IMR-90 (cell line): ENCODE measurements at places on chromosomes 3 and 15. TPM values are rescaled to one million over a fixed set of nuclear protein-coding genes. Genes with fewer than 3 reads are reported as not detected.

DNA sequence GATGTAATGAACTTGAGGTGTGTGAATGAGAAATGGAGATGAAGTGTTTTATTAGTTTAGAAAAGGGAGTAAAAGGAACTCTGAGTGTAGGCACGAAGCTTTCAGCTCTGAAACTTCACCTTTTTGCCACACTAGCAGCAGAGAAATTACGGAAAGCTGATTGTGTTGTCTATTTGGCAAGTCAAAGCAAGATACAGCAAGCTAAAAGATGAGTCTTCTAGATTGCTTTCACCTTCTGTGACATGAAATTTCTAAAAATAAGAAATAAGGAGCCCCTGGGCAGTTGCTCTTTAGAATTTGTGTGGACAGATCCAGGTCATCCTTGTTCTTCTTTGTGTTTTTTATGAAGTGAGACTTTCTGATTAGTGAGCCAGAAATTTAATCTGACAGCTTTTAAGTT, 143.4 kb downstream of the FNDC3B start:
- DNase-seq, result no peak

DNA sequence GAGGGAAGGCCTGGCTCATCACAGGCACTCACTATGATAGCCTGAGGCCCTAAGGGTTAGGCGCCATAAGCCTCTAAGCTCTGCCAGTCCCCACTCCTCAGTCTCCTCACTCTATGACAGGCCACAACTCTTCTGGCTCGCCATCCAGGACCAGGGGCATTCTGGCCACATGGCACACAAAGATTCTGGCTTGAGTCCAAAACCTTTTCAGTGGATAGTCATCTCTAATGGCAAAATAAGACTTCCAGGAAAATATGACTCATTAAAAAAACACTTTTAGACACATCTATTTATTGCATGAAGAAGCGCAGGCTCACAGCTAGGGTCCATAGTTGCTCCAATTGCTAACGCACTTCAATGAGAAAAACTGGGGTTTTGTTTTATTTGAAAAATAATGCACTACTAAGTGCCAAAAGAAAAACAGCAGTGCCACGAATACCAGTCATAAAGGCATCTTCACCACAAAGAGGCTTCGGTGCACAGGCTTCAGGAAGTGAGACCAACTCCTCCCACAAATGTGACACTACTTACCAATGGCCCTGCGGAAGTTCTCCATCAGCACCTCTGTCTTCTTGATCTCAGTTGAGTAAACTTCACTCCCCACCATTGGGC, 11.1 kb downstream of the RUVBL1 start:
- DNase-seq, result peak; percentile 90

DNA sequence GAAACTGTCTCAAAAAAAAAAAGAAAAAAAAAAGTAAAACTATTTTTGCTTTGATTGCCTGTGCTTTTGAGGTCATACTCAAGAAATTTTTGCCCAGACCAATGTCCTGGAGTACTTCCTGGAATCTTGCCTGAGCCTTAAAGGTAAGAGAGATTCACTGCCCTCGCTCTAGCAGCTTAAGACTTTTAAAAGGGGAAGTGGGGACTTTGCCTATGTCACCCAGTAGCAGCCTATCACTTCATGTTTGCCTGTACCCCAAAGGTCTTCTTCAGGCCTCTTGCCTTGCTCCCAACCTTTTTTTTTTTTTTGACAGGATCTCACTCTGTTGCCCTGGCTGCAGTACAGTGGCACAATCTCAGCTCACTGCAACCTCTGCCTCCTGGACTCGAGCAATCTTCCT, 18.9 kb upstream of the GOLGB1 start:
- no peak for DNase-seq

DNA sequence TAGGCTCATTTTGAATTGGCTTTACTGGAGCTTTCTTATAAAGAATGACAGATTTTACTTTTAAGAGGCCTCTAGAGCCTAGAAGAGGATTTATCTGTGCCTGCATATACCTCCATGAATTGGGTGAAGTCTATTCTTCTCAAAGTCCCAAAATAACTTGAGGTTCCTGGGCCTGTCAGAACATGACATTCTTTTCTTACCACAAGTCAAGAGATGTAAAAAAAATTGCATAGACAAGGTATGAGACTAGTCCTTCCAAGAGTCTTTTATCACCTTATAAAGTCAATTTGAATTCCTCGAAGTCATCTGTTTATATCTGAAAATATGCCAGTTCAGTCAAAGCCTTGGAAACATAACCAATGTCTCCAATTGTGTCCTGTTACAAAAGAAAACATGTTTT, 17.2 kb upstream of the CD200 start:
- DNase-seq, result no peak

DNA sequence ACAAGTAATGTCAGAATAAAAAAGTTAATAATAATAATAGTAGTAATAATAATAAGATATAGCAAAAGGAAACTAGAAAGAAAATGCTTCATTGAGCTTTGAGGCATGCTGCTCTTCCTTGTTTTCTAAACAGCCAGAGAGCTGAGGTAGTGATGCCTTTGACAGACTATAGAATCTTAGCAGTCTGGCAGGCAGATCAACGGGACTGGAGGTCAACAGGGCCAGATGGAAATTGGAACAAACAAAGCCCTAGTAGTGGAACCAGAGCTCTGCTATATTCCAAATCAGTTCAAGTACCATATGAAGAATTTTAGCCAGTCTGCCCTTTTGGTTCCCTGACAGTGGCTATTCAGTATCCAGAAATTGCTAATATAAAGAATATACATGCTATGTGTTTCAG, 278.6 kb downstream of the NLGN1 start:
- DNase-seq, result no peak

The FETUB gene
- not detected in 2 replicates for total RNA-seq

DNA sequence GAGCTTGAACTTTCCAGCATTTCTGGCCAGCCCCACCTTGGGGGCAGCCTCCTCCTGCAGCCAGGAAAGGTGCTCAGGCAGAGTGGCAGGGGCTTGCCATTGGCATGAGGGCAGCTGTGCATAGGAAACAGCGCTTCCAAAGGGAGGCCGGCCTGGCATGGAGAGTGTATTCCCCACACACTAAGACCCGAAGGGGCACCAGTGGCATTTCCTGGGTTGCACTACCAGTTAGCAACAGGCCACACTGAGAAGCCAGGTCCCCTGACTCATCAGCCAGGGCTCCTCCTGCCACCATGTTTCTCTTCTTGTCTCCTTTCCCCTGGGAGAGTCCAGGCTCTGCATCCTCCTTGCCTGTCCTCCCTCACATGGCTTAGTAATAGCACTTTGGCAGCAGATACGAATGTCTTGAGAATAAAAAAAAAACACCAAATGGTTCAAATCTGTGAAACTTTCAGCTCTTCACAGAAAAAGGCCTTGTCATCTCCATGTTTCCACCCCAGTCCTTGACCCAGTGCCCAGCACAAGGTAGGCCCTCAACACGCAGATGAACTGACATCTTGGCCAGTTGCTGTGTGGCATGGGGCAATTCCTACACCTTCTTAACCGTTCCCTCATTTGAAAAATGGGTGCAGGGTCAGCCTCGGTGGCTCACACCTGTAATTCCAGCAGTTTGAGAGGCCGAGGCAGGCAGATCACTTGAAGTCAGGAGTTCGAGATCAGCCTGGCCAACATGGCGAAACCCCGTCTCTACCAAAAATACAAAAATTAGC, 180.4 kb downstream of the SMAD6 start:
- DNase-seq, result peak; percentile 72

- DNase-seq, result peak; percentile 45
These were observed 61.2 kb downstream of the CD200 start for GRCh38 chr3:112394003-112394640.

GRCh38 chr3:72629191-72629631, 219.0 kb downstream of the SHQ1 start:
- no peak for DNase-seq

- peak; percentile 80 for DNase-seq
These were observed 146.4 kb downstream of the IGF1R start for GRCh38 chr15:98794748-98795147.

GRCh38 chr15:72728821-72729220, 42.8 kb downstream of the BBS4 start:
- no peak for DNase-seq

The SAXO2 gene
- 0.28 TPM in 1 of 2 replicates, not detected in the other for total RNA-seq

DNA sequence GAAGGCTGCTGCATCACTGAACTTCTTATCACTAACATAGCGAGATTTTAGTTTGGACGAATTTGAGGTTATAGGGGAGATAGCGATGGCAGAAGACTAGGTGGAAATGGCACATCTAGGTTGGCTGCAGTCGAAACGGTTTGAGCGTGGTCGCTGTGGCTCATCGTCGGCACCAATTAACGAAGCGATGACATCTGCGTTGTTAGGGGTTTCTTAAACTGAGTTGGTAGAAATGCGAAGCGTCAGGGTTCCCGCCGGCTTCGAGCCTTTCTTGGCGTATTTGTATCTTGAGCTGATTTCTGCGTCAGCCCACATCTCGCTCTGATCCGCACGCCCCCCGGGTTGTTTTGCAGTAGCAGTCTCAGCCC, 319 bp downstream of the LNP1 start:
- DNase-seq, result peak; percentile 56

The SEMA6D gene
- total RNA-seq, result 17.4 and 18.3 TPM in 2 replicates

DNA sequence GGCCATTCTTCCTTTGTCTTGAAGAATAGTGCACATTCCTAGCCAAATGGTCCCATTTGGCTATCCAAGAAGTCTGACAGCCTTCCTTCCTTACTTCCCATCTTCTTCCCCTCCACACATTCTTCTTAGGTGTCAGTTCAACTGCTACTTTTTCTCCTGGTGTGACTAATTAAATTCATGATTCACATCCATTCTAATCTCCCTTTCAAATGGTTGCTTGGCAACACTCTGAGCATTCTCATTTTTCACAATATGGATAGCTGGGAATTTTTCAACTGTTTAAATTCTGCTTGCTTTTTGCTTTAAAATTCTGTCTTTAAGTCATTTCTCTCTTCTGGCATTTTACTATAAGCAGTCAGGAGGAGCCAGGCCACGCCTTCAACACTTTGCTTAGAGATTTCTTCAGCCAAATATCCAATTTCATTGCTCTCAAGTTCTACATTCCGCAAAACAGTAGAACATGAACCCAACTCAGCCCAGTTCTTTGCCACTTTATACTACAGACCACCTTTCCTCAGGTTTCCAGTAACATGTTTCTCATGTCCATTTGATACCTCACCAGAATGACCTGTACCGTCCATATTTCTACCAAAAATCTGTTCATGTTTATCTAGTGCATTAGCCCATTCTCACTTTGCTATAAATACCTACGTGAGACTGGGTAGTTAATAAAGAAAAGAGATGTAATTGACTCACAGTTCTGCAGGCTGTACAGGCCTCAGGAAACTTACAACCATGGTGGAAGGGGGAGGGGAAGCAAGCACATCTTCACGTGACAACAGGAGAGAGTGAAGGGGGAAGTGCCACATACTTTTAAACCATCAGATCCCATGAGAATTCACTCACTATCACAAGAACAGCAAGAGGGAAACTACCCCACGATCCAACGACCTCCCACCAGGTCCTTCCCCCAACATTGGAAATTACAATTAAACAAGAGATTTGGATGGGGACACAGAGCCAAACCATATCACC, 31.9 kb upstream of the MCF2L2 start:
- DNase-seq, result no peak

GRCh38 chr3:86180696-86181095, 810.3 kb downstream of the VGLL3 start:
- no peak for DNase-seq

The GPR149 gene
- total RNA-seq, result not detected in 2 replicates

- peak; percentile 34 for DNase-seq
These were observed 232.3 kb upstream of the SEMA6D start for GRCh38 chr15:47484997-47485396.

The POPDC2 gene
- under 0.01 TPM in 2 replicates for total RNA-seq

GRCh38 chr15:26864664-26865191, 2.1 kb upstream of the GABRA5 start:
- DNase-seq, result peak; percentile 36

The NCKIPSD gene
- 21.0 and 21.9 TPM in 2 replicates for total RNA-seq

- no peak for DNase-seq
These were observed 118.6 kb downstream of the SMAD6 start for GRCh38 chr15:66820481-66821176.

DNA sequence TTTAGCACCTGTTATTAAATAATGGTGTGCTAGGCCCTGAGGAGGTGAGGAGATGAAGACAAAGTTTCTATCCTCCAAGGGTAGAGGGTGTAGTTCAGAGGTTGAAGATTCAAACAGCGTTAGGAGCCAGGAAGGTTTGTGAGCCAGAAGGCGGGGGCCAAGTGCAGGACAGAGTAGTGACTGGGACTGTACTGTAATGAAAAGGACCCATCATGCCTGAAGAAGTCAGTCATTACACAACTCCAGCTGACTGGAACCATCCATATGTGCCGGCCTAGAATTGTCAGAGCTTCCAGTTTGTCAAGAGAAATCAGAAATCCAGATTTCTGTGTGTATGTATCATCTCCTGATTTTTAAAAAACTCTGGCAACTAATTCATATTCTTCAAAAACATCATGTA, 54.8 kb downstream of the FILIP1L start:
- DNase-seq, result no peak

The ARGFX gene
- total RNA-seq, result not detected in 2 replicates

The ZNF80 gene
- not detected in 2 replicates for total RNA-seq

DNA sequence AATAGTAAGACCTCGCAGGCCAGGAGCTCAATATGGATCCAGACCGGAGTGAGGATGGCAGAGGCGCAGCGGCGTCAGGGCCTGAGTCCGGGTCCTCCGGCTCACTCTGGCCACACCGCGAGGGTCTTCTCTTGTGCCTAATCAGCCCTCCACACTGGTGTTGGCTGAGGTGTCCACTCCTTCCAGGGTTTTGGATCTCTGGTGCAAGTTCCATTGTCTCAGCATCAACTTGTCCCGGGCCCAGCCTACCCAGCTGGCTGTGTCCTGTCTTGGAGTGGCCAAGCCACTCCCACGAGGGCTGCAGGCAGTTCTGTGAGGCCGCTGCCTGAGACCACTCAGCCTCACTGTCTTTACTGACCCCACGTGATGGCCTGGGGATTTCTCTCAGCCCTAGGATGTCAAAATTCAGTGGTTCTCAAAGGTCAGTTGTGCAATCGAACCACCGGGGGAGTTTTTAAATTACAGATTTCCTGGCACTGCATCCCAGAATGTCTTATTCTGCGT, 12.6 kb upstream of the GOLGA6L7 start:
- DNase-seq, result peak; percentile 8

GRCh38 chr15:52295421-52296001, at the start of gene MYO5C:
Gene MYO5C (minus strand): TSS chr15:52295804. CDS start chr15:52295636, 168 bp downstream.
- DNase-seq, result no peak

The MAP6D1 gene
- total RNA-seq, result 1.9 and 2.7 TPM in 2 replicates

GRCh38 chr3:4613366-4613765, 120.2 kb downstream of the ITPR1 start:
- DNase-seq, result no peak

GRCh38 chr3:178568911-178569310, 32.7 kb downstream of the KCNMB2 start:
- no peak for DNase-seq

DNA sequence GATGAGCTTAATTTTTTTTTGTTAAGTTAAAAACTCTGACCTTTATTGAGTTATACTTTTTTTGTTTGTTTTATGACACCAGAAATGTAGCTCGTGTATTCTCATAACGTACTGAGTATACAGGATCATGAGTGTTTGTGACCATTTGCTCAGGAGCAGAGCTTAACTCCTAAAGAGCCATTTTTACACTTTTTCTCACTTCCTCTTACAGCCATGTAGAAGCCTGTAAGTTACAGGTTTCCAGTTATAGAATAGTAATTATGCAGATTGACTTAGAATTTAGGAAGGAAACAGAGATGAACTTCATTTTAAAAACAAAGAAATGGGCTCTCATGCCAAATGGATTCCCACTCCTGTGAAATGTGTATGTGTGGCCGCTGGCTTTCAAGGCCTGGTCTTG, 151.7 kb downstream of the MCTP2 start:
- no peak for DNase-seq

GRCh38 chr3:113079218-113079961, 88.6 kb downstream of the GTPBP8 start:
- DNase-seq, result peak; percentile 13

The NECTIN3 gene
- total RNA-seq, result 155 and 182 TPM in 2 replicates

- no peak for DNase-seq
These were observed 29.0 kb upstream of the ZNF710 start for GRCh38 chr15:89972085-89972484.
